ENCODE measurements at places on chromosomes 11 and 22.

DNA sequence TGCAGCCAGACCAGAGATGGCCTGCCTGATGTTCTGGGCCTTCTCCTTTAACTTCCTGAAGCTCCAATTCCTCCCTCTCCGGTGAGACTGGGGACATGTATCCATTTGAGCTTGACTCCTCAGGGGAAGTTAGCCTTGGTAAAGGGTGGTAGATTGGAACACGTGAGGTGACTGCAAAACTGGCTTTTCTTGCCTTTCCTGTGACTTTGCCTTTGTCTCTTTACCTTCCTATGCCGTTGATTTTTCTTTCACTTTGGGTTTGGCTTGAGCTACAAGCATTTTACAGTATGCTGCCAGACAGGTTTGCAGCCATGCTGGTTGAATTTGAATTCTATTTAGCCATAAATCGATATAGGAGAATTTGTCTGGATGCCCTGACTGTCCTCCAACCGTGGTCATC is 16.8 kb upstream of the GLYATL1 start:
- DNase-seq: no peak

DNA sequence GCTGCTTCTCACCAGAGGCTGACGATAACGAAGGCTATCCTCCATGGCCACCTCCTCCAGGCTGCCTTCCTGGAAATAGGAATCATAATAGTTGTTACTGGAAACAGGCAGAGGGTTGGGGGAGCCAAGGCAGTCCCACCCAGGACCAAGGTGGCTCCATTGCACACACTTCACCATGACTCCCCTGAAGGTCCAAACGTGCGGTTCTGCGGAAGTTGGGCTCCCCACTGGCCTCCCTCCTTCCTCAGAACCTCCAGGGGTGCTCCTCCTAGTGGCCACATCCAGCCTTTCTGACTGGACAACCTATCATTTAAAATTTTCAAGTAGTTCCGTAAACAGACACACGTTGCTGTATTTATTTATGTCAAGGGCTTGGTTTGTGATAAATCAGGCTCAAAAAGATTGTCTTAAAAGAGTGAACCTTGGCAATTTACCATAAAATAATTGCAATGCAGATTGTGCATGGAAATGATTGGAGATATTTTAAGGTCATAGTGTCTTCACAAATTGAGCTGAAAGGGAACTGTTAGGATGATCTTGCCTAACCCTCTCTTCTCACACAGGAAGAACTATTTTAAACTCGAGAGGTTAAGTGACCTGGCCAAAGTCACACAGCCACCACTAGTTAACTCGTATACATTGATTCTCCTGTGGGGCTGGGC is 1.4 kb upstream of the TCN2 start:
- DNase-seq: peak; percentile 26

GRCh38 chr11:68649851-68650555 is 34.3 kb upstream of the GAL start:
- no peak for DNase-seq

DNA sequence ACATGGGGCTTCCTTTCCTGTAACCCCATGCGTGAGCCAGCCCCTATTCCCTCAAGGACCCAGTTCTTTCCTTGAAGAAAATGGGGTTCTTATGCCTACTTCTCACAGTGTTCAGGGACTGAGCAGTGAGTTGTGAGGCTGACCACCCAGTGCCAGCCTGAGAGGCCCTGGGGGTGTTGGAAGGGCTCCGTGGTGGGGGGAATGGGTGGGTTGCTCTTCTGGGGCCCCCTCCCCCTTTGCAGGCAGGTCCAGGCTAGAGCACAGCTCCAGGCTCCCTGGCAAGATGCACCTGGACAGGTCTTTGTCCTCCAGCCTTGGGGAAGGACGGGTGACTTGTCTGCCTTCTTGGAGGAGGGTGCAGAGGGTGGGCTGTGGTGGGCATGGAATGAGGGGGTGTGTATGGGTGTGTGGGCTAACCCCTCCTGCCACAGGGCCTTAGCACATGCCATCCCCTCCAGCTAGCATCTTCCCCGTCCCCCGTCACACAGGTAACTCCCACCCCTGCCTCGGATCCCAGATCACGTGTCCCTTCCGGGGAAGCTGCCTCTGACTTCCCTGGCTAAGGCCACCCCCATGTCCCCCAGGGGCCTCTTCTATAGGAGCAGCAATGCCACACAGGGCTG is 64.6 kb downstream of the MYEOV start:
- no peak for DNase-seq

DNA sequence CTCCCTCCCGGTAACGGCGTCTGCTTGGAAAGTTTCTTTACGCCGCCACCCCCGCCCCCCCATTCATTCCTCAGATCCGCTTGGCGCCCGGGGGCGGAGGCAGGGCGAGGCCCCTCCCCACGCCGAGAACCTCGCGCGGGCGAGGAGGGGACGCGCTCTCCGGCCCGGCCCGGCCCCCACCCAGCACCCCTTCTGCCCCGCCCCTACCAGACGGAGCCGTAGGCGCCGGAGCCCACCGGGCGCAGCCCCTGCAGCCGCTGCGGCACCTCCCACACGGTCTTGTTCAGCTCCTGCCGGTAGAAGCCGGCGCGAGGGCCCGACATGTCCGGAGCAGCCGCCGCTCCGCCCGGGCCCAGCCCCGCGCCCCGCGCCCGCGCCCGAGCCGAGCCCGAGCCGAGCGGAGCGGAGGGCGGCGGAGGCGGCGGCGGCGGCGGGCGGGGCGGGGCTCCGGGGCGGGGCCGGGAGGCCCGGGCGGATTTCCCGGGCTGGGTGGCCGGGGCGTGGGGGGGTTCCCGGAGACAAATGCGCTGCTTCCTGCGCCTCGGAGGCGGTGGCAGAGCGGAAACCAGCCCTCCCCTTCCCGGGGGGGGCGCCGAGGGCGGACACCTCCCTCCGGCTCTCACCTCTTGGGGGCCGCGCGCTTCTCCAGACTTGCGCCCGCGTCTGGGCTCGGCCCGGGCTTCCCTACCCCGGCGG is at the start of gene MAPK11:
TSS of gene MAPK11 (minus strand) at position 411 of the 696 bp plus-strand sequence. CDS start at position 323, 88 bp downstream.
- DNase-seq: no peak

- DNase-seq: no peak
Observed at GRCh38 chr11:131378931-131379330, 8.5 kb downstream of the NTM start.
